ENCODE measurements at places on chromosomes 2 and 18.

DNA sequence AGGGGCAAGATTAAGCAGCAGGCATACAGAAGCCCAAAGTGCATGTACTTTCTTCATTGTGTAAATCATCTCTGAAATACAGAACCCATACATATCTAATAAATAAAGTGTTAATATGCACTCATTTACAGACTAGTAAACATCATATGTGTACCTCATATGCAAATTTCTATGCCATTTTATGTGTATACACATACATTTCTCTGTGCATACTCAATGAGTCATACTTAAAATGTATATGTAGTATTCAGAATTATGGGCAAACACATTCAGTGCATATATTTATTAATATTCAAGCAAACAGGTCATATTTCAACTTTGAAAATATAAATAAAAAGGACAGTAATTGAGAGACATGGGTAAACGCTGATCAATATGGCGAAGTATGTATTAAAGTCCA is 50.5 kb downstream of the TFPI start:
- DNase-seq, result no peak

DNA sequence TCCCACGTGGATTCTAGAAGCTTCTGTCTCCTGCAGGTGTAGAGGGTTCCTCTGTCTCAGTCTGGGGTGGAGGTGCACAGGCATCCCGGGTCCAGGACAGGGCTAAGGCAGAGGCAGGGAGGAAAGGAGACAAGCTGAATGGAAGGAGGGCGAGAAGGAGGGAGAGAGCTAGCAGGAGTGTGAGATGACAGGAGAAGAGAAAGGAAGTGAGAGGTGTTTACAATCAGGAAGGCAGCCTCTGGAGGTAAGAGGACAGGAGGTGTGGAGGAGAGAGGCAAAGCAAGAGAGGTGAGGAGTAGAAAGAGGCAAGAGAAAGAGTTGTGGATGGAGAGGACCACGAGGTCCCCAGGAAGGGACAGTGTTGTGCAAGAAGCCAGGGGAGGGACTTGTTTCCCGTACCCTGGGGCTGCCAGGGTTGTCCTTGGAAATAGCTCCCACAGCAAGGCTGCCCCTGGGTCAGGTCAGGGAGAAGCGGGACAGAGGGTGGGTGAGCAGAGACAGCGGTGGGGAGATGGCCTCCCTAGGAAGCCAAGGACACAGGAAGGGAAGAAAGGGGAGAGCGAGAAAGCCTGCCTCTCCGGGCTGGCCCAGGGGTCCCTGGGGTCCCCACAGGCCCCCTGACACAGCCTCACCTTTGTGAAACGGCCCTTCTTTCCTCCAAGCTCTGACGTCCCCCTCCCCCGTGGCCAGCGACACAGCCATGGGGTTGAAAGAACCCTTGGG is 136.9 kb downstream of the CYP26B1 start:
- DNase-seq, result no peak

GRCh38 chr2:183179156-183179555 is 54.9 kb downstream of the NUP35 start:
- no peak for DNase-seq

GRCh38 chr2:173221937-173222594 is 132.6 kb upstream of the CDCA7 start:
- DNase-seq, result no peak

GRCh38 chr2:240819126-240819857 is 727 bp downstream of the KIF1A start:
- peak; percentile 72 for DNase-seq

All from WTC11 (cell line).